ENCODE measurements at places on chromosomes 6 and 20.

GRCh38 chr20:33401184-33401920 is at the start of gene CDK5RAP1:
Gene CDK5RAP1 (minus strand): TSS chr20:33401519. CDS start chr20:33397064, 4,455 bp downstream.
- peak; percentile 90 for DNase-seq

DNA sequence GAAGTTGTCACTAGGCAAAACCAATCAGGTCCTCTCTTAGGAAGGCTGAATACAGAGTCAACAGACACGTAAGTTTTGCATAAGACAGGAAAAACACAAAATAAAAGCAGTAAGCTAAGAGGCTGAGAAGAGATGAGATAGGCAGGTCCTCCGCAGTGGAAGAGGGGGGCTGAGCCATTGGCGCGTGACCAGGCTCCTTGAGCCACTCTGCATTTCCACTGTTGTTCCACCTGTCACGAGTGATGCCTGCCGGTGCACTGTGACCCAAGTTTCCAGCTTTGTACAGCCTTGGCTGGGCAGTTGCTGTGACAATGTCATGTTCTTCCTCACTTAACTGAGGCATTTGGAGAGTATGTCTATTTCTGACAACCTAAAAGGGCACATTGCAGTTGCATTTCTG is 58.6 kb downstream of the NUDT3 start:
- no peak for DNase-seq

- no peak for DNase-seq
These were observed 203.1 kb downstream of the ASCC3 start for GRCh38 chr6:100678027-100678426.

DNA sequence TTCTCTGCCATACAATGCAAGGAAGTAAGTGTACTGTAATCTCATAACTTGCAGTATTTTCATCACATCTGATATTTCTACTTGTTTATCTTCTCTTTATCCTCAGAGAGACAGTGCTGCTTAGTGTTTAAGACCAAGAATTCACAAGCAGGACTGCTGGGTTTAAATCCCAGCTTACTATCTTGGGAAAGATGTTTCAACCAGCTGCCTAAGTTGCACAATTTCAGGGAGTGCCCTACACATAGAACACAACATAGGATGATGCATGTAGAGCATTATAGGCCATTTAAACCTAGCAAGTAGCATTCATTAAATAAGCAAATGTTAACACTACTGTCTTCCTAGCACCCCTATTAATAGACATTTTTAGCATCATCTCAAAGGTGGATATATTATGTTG is 205.2 kb upstream of the CEP162 start:
- peak; percentile 36 for DNase-seq

DNA sequence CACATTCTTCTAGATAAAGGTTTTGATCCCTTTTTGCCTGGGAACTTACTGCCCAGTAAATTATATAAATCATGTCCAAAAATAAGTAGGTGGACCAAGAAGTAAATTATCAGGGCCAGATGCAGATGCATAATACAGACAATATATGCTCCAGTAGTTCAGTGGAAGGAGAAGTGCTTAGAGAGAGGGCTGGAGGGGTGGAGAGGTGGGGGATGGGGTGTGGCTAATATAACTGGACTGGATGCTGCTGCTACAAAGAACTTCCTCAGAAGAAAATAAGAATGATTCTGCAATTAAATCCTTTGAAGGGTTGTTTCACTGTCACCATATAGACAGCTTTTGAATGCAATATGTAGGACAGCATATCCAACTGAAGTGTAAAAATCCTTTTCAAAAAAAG is 14.8 kb upstream of the TFAP2D start:
- no peak for DNase-seq

- no peak for DNase-seq
These were observed 9.1 kb upstream of the SF3B5 start for GRCh38 chr6:144104488-144104887.

DNA sequence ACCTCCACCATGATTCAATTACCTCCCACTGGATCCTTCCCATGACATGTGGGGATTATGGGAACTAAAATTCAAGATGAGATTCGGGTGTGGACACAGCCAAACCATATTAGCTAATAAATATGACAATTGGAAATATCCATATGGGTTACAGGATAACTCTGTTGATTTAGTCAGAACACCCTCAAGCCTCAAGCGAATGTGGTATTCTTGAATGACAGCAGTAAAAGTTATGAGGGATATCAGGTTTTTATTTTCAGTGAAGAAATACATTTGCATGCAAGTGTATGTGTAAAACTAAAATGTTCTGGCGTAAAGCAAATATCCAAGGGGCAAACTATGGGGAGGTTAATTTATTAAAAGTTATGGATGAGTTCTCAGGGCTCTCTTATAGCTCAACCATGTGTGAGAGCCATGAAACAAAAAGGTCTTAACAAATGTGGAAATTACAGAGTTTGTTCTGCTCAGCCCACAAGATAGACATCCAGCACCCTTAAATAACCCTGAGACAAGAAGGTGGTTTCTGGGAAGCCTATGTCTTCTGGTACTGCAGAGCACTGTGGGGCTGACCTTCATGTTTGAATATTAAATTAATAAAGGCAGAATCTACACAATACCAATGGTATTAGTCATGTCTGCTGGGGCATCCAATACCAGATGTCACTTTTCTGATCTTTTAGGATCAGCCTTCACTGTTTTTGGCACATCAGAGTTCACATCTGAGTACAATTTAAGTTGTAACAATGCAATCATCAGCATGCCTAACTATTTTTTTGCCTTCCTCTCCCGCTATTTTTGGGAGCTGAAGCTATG is 370.5 kb upstream of the RSPO3 start:
- peak; percentile 78 for DNase-seq

DNA sequence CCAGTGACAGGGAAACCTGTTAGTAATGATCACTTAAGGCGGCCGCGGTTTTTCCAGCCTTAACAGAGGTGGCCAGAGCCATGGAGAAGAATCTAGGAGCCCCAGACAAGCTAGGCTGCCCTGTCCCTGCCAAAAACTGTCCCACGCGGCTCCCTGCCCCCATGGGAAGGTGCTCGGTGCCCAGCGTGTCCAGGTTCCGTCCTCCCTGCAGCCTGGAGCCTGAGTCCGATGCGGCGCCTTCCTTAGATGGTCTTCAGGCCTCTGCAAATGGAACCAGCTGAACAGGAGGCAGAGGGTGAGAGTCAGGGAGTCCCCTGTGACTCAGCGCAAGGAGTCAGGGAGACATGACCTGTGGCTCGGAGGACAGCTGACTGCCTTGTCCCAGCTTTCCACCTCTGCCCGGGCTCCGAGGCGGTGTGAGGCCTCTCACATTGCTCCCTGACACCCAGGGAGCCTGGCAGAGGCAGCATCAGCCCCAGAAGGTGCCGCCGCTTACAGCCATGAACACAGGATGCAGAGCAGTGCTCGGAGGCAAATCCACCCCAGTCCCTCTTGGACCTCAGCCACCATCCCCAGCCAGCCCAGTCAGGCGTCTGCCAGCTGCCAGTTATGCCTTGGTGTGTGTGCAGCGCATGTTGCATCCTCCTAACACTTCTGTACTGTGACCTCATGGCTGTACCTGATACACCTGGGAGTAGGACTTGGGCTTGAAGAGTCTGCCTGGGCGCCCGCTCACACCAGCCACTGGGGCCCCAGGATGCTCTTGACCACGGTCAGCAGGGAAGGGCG is 377.7 kb downstream of the CDH4 start:
- no peak for DNase-seq

- peak; percentile 95 for DNase-seq
These were observed 72.1 kb downstream of the CBFA2T2 start for GRCh38 chr20:33561692-33562601.

DNA sequence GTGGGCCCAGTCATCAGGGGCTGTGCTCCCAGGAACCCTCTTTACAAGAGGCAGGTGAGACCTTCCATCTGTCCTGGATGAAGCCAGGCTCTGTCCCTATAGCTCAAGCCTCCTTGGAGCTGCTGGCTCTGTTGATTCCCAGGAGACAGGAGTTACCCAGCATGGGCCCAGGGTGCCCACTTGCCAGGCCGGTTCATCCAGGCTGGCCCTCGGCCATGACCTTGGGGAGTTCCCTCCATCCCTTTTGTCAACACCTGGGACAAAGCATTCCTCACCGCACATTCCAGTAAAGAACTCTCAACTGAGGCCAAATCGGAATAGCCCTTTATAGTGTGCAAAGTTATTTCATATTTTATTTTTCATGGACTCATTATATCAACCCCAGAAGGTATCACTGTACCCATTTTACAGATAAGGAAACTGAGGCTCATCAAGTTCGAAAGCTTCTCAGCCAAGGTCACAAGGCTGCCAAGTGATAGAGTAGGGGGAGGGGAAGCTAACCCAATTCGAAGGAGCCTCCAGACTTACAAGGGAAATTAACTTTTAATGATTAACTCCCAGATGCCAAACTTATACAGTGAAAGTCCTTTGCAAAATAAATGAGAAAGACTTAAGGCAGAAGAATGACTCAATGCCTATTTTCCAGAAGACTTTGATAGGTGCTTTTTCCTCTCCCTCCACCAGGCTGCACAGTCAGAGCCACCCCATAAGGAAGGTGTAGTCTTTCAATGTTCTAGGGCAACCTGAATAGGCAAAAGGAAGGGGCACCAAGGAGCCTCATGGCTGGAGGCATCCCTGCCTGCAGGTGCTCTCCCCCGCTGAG is 18.5 kb downstream of the SDC4 start:
- no peak for DNase-seq

DNA sequence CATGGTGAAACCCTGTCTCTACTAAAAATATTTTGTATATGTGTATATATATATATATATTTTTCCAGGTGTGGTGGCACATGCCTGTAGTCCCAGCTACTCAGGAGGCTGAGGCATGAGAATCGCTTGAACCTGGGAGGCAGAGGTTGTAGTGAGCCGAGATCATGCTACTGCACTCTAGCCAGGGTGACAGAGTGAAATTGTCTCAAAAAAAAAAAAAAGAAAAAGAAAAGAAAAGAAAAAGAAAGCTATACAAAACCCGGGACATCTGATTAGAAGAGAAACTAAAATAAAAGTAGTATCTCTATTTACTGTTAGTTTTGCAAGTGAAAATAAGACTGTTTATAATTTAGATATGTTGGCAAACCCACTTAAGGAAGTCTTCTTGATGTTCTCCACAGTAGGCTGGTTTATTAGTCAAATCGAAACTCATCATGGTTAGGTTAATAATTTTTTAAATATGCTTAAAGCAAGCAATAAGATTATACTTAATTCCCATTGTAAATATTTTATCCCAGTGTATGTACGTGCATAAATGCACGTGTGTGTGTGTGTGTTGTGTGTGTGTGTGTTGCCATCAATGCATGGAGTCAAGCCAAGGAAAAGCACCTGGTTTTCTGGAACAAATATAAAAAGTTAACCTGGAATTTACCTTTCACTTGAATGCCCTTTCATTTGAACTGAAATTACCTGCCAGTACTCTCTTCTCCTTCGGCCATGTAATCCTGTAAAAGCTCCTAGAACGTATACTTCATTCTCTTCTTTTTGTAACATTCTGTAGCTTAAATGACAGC is 7.1 kb downstream of the VNN2 start:
- no peak for DNase-seq

- DNase-seq: no peak
These were observed 296.7 kb downstream of the TFAP2C start for GRCh38 chr20:56925831-56926170.

GRCh38 chr6:158849899-158850806 is 31.0 kb upstream of the EZR start:
- peak; percentile 94 for DNase-seq

GRCh38 chr20:44215125-44215524 is 4.6 kb upstream of the OSER1 start:
- peak; percentile 66 for DNase-seq

All from AG10803 (cell line).